Chondrocyte (in vitro differentiated cells): ENCODE measurements at places on chromosomes 5 and 9. TPM values are rescaled to one million over a fixed set of nuclear protein-coding genes. Genes with fewer than 3 reads are reported as not detected.

MOB3B gene
- 2.4 to 3.8 TPM (median 3.7 TPM) in 3 replicates for total RNA-seq

SLCO4C1 gene
- 0.10 to 0.15 TPM (median 0.15 TPM) in 3 replicates for total RNA-seq

ENTPD2 gene
- total RNA-seq = 0.15 TPM in 1 of 3 replicates, not detected in the others

ABO gene
- 0.17 TPM in 1 of 3 replicates, not detected in the others for total RNA-seq

CLIC3 gene
- 4.9 to 5.5 TPM in 2 of 3 replicates, not detected in the other for total RNA-seq

PDLIM7 gene
- total RNA-seq = 563 to 633 TPM (median 613 TPM) in 3 replicates

CD74 gene
- total RNA-seq = not detected in 3 replicates

DNA sequence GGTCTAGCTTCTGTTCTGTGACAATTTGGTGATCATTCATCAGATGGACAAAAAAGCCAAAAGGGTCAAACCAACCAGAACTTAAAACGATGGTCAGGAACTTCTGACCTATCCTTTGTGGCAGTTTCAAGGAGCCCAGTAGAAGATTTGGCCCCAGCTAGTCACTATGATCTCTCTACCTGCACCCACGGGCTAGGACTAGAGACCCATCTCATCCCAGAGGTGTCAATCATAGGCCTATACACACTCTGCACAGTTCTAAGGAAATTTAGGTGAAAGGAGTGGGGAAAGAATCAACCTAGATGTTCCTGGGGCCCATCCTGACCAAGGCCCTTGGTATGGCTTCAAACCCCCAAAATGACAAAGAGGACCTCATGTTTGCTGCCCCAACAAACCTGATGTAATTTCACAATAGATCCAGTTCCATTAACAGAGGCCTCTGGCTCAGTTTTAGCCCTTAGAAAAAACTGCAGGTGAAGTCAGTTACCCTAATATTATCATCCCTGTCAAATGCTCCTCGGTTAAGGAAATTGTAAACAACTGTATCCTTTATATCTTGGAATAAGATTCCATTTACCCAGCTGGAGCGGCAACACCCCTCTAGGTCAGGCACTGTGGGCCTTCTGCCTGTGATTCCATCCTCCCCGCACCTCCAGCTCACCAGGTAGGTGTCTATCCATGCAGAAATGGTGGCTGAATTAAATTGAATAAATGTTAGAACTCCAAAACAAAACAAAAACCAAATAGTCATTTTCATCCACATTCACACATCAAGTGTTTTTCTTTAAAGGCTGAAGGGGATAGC lies 138.7 kb downstream of the ENC1 start:
- H3K36me3 ChIP-seq = no peaks in the 10 kb centered on the region
- H3K4me1 ChIP-seq = peaks cover 20% of the 10 kb centered on the region
- no peaks in the 10 kb centered on the region for H3K27me3 ChIP-seq
- H3K27ac ChIP-seq = no peak overlapping the region

- peaks cover 7% of the 10 kb centered on the region for H3K27me3 ChIP-seq
- no peak overlapping the region for H3K4me3 ChIP-seq
- DNase-seq = no peak
- peaks cover 9% of the 10 kb centered on the region for H3K36me3 ChIP-seq
- no peak overlapping the region for H3K27ac ChIP-seq
These were observed 3.7 kb upstream of the LHX3 start for GRCh38 chr9:136208675-136209074.

- peaks cover 7% of the 10 kb centered on the region for H3K27me3 ChIP-seq
- H3K4me3 ChIP-seq = no peak overlapping the region
- no peak overlapping the region for H3K27ac ChIP-seq
- no peak for DNase-seq
- peaks cover 2% of the 10 kb centered on the region for H3K36me3 ChIP-seq
These were observed 43.9 kb upstream of the HMGCS1 start for GRCh38 chr5:43357067-43357466.

DNA sequence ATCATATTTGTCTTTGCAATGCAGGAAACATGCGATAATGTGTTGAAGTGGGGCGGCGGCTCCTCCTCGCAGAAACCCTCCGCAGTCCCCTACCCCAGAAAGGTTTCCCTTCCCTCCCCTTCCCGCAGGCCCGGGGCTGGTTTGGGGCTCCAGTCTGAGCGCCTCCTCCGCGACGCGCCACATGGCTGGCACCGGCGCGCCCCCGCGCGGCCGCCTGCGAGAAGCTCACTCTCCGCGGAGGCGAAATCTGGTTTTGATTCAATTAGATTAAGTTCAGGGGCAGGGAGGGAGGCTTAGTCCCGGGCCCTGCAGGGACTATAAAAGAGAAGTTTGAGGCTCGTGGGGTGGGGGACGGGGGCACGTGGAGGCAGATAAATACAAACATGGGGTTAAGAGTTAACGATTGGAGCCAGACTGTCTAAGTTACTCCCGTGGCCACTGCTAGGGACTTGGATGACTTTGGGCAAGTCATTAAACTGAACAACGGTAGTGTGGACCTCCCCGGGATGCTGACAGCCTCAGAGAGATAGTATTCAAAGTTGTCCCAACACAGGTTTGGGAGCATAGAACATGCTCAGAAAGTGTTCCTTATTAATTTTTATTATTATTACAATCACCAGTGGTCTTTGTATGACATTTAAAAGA lies 69.4 kb downstream of the MSX2 start:
- no peaks in the 10 kb centered on the region for H3K36me3 ChIP-seq
- peaks cover 40% of the 10 kb centered on the region for H3K4me1 ChIP-seq
- DNase-seq = no peak

- no peak for DNase-seq
- peaks cover 3% of the 10 kb centered on the region for H3K27me3 ChIP-seq
- H3K36me3 ChIP-seq = no peaks in the 10 kb centered on the region
- H3K4me3 ChIP-seq = no peak overlapping the region
- H3K4me1 ChIP-seq = no peaks in the 10 kb centered on the region
These were observed 441.6 kb downstream of the GADD45G start for GRCh38 chr9:90046317-90046861.

- DNase-seq = no peak
- H3K27ac ChIP-seq = no peak overlapping the region
- no peaks in the 10 kb centered on the region for H3K27me3 ChIP-seq
- no peak overlapping the region for H3K4me3 ChIP-seq
These were observed 88.1 kb downstream of the PCSK1 start for GRCh38 chr5:96344678-96345577.

- no peaks in the 10 kb centered on the region for H3K27me3 ChIP-seq
- DNase-seq = peak; percentile 35
- no peak overlapping the region for H3K27ac ChIP-seq
These were observed 52.4 kb downstream of the PRRC2B start for GRCh38 chr9:131446276-131446675.

GRCh38 chr9:108040783-108041182 lies 551.2 kb upstream of the KLF4 start:
- H3K4me1 ChIP-seq = peaks cover 16% of the 10 kb centered on the region
- no peak overlapping the region for H3K27ac ChIP-seq
- H3K27me3 ChIP-seq = no peaks in the 10 kb centered on the region
- no peak for DNase-seq
- H3K36me3 ChIP-seq = peaks cover 2% of the 10 kb centered on the region

GRCh38 chr5:149056616-149057165 lies 6.2 kb downstream of the SH3TC2 start:
- peaks cover 15% of the 10 kb centered on the region for H3K4me1 ChIP-seq
- H3K27me3 ChIP-seq = no peaks in the 10 kb centered on the region
- H3K36me3 ChIP-seq = no peaks in the 10 kb centered on the region
- no peak overlapping the region for H3K4me3 ChIP-seq

DNA sequence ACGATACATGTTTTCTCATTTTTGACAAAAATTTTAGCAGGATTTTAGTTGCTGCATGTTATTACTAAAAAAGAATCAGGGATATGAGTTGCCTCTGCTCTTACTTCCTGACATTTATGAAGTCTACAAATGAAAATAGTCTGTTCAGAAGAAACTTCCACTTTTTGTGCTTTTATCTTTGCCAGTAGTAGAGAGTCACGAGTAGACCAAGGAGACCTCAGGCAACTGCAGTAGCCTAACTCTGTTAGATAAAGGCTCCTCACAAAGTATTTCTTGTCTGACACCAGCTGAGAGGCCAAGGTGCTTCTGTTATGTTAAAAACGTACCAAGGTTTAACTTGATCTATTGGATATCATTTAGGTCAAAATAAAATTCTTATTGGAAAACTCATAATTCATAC lies 333.9 kb downstream of the NR2F1-AS1 start:
- DNase-seq = no peak
- no peaks in the 10 kb centered on the region for H3K36me3 ChIP-seq
- H3K27me3 ChIP-seq = no peaks in the 10 kb centered on the region
- no peak overlapping the region for H3K27ac ChIP-seq
- no peak overlapping the region for H3K4me3 ChIP-seq

GRCh38 chr5:157801-158200 lies 33.5 kb upstream of the LRRC14B start:
- peak; percentile 74 for DNase-seq
- no peak overlapping the region for H3K4me3 ChIP-seq
- peaks cover 8% of the 10 kb centered on the region for H3K27me3 ChIP-seq
- H3K27ac ChIP-seq = no peak overlapping the region
- peaks cover 3% of the 10 kb centered on the region for H3K36me3 ChIP-seq
- peaks cover 37% of the 10 kb centered on the region for H3K4me1 ChIP-seq

- H3K27ac ChIP-seq = peak overlapping the region; percentile 97
- no peak for DNase-seq
- H3K4me1 ChIP-seq = peaks cover 24% of the 10 kb centered on the region
These were observed 538 bp upstream of the BDP1 start for GRCh38 chr5:71454913-71455312.

DNA sequence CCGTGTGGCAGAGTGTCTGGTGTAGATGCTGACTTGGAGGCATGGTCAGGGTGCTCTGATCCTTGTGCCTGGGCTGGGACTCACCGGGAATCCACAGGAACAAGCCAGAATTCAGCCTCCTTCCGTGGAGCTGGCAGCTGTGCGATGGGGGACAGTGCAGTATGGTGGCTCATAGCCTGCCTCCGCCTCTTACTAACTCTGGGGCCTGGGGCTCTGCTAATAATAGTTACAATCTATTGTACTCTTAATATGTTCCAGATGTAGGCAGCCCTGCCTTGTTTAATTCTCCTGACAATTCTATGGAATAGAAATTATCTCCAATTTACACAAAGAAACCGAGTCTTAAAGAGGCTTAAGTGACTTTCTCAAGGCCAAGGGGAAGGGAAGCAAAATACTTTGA lies 77.6 kb downstream of the PCDH1 start:
- no peak overlapping the region for H3K4me3 ChIP-seq
- H3K4me1 ChIP-seq = peaks cover 5% of the 10 kb centered on the region
- H3K36me3 ChIP-seq = no peaks in the 10 kb centered on the region
- no peak for DNase-seq
- H3K27me3 ChIP-seq = peaks cover 27% of the 10 kb centered on the region

DNA sequence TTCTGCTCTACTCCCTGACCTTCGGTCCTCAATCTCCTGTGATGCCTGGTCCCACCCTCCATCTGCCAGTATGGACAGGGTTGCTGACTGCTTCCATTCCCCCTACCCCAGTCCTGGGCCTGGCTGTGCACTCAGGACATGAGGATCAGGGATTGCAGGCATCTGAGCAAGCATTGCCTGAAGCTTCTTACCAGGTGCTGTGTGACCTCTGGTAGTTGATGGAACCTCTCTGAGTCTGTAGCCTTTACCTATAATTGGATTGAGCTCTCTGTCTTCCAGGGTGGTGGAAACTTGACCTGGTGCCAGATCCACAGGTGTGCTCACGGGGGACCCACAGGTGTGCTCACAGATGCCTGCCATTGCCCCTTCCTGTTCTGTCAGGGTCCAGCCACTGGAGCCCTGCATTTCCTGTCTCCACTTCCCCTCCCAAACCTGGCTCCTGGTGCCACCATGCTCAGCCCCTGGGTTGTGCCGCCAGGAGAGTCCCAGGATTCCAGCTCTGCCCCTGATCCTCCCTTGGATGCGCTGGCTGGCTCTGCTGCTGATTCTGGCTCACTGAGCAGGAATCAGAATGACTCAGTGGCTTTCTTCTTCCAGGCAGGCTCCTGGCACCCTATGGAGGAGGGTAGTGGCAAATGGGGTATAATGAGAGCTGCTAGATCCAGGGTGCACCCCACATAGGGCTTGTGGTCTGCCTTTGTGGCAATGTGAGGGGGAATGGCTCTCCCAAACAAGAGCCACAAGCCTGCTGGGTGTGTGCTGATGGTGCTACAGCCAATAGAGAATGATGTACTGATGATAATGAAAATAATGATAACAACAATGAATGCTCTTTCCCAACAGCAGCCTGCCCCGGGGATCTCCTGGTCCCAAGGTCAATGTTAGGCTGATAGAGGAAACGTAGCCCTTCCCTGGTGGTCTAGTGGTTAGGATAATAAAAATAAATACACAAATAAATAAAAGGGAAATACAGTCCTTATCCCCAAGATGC lies 35.2 kb upstream of the PSD2 start:
- H3K4me3 ChIP-seq = no peak overlapping the region
- no peak for DNase-seq
- H3K4me1 ChIP-seq = peaks cover 29% of the 10 kb centered on the region
- H3K27ac ChIP-seq = peak overlapping the region; percentile 54

DNA sequence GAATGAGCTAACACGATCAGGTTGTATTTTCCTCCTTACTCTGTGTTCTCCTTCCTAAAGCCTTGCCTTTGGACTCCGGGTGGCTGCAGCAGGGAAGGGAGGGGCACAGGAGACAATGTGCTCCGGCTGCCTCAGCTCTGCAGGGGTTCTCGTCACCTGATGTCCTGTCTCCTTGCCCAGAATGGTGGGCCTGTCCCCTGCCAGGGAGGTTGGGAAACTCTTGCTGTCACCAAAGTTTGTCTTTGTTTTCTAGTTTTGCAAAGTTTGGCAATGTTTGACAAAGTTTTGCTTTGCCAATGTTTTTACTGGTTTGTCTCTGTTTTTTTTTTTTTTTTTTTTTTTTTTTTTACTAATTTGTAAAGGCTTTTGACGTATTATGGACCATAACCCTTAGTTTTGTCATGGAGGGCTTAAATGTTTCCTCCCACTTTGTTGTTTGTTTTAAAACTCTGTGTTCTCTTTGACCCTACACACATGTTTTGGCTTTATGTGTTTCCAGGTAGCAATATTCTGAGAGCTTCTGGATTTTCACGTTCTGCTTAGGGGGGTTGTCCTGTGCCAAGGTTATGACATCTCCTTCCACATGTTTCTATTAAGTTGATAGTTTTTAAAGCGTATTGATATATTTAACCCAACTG lies 49.3 kb downstream of the GADD45G start:
- no peak overlapping the region for H3K27ac ChIP-seq
- peaks cover 34% of the 10 kb centered on the region for H3K27me3 ChIP-seq
- peaks cover 3% of the 10 kb centered on the region for H3K4me1 ChIP-seq
- no peak overlapping the region for H3K4me3 ChIP-seq
- H3K36me3 ChIP-seq = no peaks in the 10 kb centered on the region
- no peak for DNase-seq
